ENCODE measurements at places on chromosomes 2 and 18.

DNA sequence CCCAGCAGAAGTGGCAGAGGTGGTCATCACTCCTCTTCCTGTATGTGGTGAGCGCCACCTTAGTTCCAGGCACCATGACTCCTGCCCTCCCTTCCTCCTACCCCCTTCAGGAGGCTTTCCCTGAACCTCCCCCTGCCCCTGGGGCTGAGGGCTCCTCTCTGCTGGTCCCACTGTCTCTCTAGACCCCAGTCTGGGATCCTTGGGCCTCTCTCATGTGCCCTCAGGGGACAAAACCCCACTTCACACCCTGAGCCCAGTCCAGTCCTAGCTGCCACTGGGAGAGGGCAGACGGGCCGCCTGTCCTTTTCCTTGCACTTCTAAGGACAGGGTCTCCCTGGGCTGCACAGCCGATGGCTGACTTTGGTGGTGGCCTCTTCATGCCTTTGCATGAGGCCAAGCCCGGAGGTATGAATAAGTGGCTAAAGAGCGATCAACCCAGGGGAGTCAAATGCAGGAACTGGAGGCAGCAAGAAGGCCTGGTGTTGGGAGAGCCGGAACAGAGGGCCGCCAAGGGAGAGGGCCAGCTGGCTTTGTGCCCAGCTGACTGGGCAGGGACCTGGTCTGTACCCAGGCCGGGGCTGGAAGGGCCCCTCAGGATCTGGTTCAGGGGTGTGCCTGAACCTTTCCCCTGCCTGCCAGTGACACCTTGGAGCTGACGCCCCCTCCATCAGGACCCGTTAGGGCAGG lies 29.5 kb downstream of the GLI2 start:
- no peak for DNase-seq

- no peak for DNase-seq
These were observed 126.4 kb downstream of the TXNL1 start for GRCh38 chr18:56511996-56512395.

GRCh38 chr18:12658426-12659138 lies 675 bp upstream of the SPIRE1 start:
- no peak for DNase-seq

- no peak for DNase-seq
These were observed 3.7 kb upstream of the GKN1 start for GRCh38 chr2:68970566-68971265.

- peak; percentile 23 for DNase-seq
These were observed 316 bp downstream of the FKBP7 start for GRCh38 chr2:178478130-178478438.

GRCh38 chr2:85704800-85705679 lies 10.9 kb downstream of the GNLY start:
- peak; percentile 53 for DNase-seq

GRCh38 chr18:3067165-3067661 lies 54.3 kb upstream of the LPIN2 start:
- DNase-seq: no peak

DNA sequence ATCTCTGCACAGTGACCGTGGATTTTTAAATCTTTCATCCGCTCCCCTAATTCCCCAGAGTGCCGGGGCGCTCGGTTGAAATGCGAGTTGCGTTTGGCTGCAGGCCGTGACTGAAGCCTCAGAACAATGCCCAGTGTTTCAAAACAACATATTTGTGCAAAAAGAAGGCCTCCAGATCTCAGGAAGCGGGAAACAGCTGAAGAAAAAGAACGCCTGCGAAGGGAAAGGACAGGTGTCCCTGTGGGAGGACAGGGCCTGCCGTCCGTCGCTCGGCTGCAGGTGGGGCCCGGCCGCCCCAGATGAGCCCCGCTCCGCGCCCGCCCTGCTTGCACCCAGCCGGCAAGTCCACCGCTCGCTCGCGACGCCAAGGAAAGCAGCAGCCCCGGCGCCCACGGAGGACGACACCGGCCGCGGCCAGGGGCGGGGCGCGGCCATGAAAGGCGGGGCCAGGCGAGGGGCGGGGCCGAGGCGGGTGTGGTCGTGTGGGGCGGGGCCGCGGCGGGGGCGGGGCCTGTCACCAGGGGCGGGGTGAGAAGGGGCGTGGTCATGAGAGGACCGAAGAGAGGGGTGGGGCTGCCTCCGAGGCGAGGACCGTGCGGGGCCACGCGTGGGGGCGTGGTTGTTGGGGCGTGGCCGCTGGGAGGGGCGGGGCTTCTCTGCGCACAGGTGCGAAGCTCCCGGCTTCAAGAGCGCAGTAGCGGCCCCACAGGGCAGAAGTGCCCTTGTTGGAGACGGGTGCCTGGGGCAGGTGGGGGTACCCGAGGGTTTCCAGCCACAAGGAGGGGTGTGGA lies 17.6 kb upstream of the BOK start:
- peak; percentile 79 for DNase-seq

DNA sequence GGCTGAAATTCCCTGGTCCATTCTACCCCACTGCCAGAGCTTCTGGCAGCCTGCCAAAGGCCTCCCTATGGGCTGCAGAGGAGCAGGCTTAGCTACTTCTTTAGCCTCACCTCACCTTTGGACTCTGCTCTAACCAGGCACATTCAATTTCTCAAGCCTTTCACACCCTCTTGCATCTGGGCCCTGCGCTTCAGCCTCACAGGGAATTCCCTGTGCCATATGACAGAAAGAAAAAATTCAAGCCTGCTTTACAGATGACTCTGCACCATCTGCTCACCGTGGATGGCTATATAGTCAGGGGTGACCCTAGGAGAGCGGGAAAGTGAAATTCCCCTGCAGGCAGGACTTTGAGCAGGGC lies 62.5 kb downstream of the REEP1 start:
- DNase-seq: peak; percentile 42

DNA sequence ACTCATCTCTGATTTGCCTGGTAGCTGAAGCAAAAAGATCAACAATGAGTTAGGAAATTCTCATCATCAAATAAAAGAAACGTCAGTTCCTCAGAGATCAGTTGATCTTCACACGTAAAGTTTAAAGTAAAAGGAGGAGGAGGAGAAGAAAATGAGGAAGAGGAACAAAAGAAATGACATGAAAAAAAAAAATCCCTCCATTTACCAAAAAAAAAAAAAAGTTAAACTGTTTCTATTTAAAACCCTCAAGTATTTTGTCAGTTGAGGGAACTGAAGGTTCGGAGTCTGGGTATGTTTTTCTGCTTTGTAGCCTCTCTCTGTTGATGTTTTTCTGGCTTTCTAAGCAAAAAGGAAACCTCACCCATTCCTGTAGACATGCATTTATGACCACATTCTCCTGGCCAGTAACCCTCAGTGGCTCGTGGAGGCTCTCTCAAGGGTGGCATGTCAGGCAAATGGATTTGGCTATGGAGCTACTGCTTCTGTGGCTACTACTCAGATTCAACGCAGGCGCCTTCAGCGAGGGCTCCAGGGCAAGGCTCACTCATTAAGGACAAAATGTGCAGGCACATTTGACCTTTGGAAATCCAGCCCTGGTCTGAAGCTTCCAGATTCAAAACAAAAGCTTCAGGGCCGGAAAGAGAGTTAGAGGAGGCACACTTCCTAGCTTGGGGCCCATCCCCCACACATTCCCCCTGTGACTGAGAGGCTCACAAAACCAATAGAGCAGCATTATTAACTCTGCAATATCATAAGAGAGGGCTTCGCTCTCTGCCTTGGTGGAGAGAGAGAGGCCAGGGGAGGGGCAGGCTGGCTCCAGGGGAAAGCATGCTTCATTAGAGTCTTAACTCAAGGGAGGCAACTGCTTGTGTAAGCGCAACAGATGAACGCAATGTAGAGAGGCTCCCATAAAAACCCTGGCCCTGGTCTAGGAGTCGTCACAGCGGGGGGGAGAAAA lies 22.3 kb downstream of the KLF7 start:
- no peak for DNase-seq

DNA sequence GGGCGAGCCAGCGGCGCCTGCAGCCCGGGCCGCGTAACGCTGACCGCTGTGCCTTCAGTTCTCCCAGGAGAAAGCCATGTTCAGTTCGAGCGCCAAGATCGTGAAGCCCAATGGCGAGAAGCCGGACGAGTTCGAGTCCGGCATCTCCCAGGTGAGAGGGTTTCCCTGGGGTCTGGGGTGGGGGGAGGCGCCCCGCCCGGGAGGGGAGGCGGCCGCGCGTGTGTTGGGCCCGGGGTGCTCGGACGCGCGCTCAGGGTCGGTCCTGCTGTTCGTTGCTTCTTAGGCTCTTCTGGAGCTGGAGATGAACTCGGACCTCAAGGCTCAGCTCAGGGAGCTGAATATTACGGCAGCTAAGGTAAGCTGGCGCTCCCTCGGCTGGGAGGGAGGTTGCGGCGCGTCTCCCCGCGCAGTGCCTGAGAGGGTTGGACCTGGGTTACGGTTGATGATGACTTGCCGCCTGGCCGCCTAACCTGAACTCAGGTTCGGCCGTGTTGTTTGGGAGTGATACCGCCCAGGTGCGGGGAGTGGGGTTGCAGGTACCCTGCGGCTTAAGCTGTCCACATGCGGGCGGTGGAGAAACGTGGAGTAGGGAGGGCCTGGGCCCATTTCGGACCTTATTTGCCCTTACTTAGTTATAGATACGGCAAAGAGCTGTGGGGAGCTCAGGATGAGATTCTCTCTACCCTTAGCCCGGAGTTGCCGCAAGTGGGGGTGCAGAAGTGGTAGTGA lies 638 bp downstream of the RPS7 start:
- DNase-seq: no peak

GRCh38 chr18:23226391-23226790 lies 91.1 kb downstream of the CABLES1 start:
- DNase-seq: no peak

GRCh38 chr2:162233197-162233596 lies 10.0 kb downstream of the FAP start:
- DNase-seq: no peak

DNA sequence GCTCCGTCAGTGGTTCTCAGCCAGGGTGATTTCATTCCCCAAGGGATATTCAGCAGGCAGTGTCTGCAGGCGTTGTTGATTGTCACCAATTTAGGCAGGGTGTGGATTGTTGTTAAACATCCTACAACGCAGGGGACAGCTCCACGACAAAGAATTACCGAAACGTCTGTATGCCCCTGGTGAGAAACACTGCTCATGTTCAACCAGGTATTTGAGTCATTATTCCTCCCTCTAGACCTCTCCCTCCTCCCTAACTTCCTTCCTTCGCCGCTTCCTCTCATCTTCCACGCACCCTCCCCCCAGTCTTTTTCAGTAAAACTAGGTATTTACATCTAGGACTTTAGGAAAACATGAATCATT lies 50.8 kb downstream of the NCK2 start:
- no peak for DNase-seq
